Activated CD4-positive, alpha-beta T cell treated with anti-CD3 and anti-CD28 coated beads for 48 hours (primary cell): ENCODE measurements at places on chromosomes 5 and 9.

DNA sequence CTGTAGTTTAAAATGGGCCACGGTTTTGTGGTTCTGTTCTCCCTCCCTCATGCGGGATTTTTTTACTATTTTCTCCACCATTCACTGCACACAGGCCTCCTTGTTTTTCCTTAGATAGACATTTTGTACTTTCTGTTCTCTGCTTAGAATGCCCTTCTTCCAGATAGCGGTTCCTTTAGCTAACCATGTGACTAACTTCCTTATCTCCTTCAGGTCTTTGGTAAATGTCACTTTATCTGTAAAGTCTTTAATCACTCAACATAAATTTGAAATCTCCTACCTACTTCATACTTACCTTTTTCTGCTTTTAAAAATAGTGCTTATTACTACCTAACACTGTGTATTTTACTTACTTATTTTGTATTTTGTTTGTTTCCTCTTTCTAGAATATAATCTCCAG lies 15.0 kb downstream of the FER start:
- DNase-seq: no peak

- no peak for DNase-seq
Observed at GRCh38 chr9:89984214-89984613, 379.4 kb downstream of the GADD45G start.

- no peak for DNase-seq
Observed at GRCh38 chr9:12935714-12936113, 160.9 kb downstream of the LURAP1L start.

DNA sequence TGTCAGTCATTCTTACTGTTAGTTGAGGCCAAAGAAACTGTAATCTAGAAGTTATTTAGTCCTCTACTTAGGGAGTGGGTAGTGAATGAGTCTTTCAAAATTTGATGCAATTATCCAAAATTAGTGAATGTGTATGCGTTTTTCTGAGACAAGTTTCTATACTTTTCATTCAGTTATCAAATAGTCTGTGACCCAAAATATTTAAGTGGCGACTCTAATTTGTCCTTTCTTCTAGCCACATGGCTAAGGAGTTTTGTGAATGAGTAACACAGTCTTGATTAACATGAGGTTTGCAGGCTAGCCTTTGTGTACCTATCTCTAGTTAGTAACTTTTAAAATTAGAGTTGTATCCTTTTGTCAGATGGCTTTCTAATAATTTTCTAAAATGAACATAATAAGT lies 45.6 kb downstream of the COMMD10 start:
- no peak for DNase-seq

- DNase-seq: no peak
Observed at GRCh38 chr9:135220601-135221575, 133.4 kb downstream of the OLFM1 start.
